Stimulated activated CD4-positive, alpha-beta T cell treated with anti-CD3 and anti-CD28 coated beads, TNF-alpha, amount 100 ng/mL, for 1 hour (primary cell): ENCODE measurements at places on chromosomes 16 and 17.
A peak's percentile ranks its signal among the peaks of the same experiment; 100 is the strongest.

- no peak for DNase-seq
These were observed 6.9 kb upstream of the KRT19 start for GRCh38 chr17:41534899-41535546.

DNA sequence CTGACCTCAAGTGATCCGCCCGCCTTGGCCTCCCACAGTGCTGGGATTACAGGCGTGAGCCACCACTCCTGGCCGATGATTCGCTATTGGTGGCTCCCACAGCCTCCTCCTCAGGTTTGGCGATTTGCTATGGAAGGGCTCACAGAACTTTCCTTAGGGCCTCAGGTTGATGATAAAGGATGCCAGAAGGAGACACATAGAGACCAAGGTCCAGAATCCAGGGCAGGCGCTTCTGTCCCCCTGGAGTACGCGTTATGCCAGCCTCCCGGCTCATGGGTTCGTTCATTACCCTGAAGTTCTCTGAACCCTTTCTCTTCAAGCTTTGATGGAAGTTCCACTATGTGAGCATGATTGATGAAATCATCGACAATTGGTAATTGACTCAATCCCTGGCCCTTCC lies 19.9 kb downstream of the LGALS3BP start:
- no peak for DNase-seq

- DNase-seq, result no peak
These were observed 29.0 kb downstream of the MARCHF10 start for GRCh38 chr17:62778990-62779681.

DNA sequence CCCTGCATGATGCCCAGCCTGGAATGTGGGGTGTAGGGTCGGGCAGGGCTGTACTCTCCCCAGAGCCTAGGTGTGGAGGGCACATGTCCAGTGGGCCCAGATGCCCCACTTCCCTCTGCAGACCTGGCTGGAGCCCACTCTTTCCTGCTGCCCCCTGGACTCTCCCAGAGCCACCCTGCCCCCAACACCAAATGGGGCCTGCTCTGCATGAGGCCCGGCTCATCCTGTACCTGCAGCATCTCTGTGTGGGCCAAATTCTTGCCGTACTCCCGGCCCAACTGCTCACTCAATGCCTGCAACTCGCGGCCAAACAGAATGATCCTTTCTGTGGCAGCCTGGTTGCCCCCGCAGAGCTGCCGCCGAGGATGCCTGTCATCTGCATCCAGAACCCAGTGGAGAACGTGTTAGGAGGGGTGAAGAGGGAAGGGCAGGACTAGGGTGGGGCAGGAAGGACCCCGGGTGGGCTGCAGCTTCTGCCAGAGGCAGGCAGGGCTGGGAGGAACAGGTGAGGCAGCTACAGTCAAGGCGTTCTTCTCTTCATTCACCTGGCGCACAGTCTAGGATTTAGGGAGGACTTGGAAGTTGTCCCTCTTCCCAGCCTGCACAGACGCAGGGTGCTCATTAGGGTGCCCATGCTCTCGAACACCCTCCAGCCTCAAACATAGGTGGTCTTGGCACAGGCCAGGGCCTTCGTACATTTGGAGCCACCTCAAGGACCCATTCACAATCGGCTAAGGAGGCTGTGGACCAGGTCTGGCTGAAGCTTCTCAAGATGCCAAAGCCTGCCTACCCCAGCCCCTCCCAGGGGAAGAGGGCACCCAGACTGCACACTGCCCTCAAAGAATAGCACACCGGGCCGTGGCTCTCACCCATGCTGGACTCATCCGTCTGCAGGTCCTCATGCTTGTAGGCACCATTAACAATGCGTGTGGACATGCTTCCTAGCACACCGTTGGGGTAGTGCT lies 8.7 kb upstream of the GFOD2 start:
- no peak for DNase-seq

- DNase-seq, result no peak
These were observed 299.5 kb downstream of the IRF8 start for GRCh38 chr16:86198206-86199118.

GRCh38 chr17:71792966-71793365 lies 327.9 kb upstream of the SOX9 start:
- no peak for DNase-seq

- no peak for DNase-seq
These were observed 39.2 kb downstream of the GPATCH8 start for GRCh38 chr17:44464037-44464436.

- DNase-seq, result no peak
These were observed 263.1 kb upstream of the TNRC6C start for GRCh38 chr17:77695386-77695785.

GRCh38 chr16:64440005-64440404 lies 681.9 kb downstream of the CDH11 start:
- DNase-seq, result no peak

DNA sequence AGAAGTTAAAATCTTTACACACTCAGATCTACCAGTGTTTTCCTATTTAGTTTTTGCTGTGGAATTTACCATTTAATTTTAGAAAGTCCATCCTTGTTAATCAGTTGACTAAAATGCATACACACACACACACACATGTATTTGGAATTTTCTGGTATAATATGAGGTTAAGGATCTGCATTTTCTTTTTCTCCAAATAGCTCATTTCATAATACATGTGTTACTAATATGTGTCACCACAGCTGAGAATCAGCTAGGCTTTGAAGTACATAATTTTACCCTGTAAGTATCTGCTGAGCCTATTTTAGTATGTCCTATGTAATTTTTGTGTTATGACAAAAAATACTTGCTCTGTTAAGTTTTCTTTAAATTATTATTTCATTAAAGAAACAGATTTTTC lies 143.2 kb downstream of the PHKB start:
- no peak for DNase-seq

GRCh38 chr16:3841729-3842508 lies 38.6 kb downstream of the CREBBP start:
- no peak for DNase-seq

GRCh38 chr17:17963694-17964436 lies 8.3 kb downstream of the TOM1L2 start:
- no peak for DNase-seq

GRCh38 chr17:10077561-10078299 lies 120.7 kb downstream of the GAS7 start:
- DNase-seq, result no peak

- no peak for DNase-seq
These were observed 269.5 kb upstream of the ZFHX3 start for GRCh38 chr16:73317321-73317857.

GRCh38 chr16:4714996-4715395 lies 19.1 kb downstream of the ANKS3 start:
- no peak for DNase-seq

DNA sequence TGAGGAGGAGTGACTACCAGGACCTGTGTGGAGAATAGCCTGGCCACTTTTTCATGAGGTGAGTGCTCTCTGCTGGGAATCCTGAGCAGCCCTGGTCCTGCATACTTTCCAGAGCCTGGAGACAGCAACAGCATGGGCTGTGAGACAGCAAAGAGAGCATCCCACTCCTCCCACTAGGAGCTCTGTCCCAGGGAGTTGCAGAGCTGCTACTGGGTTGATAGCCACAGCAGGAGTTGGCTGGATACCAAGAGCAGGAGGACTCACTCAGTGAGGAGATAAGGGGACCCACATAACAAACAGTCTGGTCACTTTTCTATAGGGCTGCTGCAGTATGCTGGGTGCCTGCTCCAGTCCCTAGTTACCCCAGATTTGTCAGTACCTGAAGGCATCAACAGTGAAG lies 439.3 kb upstream of the CDH8 start:
- no peak for DNase-seq

DNA sequence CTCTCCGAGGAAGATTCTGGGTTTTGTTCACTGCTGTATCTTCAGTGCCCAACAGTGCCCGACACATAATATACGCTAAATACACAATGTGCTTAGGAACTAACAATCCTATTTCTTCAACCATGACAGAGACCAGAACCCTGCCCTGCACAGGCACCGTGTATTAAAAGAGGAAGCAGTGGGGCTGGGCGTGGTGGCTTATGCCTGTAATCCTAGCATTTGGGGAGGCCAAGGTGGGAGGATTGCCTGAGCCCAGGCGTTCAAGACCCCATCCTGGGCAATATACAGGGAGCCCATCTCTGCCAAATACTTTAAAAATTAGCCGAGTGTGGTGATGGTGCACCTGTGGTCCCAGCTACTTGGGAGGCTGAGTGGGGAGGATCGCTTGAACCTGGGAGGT lies 19.3 kb downstream of the ARL2BP start:
- DNase-seq, result no peak

DNA sequence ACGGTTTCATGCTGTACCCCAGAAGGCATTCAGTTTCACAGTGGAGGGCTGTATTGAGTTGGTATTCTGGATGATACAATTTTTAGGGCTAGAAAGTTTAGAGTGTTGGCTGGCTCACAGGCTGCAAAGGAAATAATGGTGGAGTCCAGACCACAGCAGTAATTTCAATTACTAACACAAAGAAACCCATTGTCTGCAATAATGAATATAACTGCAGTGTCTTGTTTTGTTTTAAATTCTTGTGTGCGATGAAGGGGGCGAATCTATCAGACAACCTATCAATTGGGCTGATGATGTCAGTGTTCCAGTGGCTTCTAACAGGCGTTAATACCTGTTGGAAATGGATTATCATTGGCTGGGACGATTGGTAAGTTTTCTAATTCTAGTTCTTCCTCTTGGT lies 1.5 kb downstream of the SP2 start:
- no peak for DNase-seq

- DNase-seq, result no peak
These were observed 65.4 kb downstream of the MRC2 start for GRCh38 chr17:62692721-62693431.

DNA sequence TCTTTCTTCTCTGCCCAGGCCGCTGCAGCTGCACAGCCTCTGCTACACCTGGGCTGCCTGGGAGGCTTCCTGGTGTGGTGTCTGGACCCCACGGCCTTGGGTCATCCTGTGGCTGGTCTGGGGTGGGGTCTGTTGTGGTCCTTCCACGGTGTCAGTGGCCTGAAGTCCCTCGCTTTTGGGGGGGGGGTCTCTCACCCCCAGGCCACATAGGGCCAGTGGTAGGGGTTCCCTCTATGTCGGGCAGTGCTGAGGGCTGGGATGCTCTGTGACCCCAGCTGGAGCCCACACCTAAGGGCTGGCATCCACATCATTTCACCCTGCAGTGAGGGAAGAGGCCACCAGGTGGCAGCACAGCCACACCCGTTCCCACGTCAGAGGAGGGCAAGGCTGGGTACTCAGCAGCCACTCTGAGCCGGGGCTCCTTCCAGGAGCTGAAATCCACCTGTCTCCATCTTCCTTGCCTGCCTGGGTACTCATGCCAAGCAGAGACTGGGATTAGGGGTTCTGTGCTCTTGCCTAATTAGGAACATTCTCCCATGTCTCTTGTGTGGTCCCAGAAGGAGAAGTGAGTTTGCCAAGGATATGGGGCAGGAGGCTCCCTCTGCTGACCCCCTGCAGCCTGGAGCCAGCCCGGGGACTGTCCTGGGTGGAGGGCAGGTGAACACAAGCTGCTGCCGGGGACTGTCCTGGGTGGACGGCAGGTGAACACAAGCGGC lies 13.0 kb downstream of the ENGASE start:
- DNase-seq, result peak; percentile 74

- DNase-seq, result no peak
These were observed 712 bp downstream of the TMEM256 start for GRCh38 chr17:7403043-7403726.

DNA sequence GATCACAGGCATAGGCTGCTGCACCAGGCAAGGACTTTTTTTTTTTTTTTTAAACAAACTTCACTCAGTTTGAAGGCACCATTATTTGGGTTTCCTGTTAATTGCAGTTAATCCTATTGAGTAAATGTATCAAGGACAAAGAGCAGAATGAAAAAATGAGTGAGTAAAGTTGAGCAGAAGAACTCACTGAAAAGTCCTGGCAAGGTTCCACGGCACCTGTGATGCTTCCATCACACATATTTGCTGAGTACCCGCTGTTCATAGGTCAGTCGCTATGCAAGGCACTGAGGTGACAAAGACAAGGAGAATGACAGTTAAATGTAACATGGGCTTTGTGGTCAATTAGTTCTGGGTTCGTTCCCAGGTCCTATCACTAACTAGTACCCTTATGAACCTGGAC lies 670.0 kb downstream of the MAF start:
- DNase-seq, result no peak

DNA sequence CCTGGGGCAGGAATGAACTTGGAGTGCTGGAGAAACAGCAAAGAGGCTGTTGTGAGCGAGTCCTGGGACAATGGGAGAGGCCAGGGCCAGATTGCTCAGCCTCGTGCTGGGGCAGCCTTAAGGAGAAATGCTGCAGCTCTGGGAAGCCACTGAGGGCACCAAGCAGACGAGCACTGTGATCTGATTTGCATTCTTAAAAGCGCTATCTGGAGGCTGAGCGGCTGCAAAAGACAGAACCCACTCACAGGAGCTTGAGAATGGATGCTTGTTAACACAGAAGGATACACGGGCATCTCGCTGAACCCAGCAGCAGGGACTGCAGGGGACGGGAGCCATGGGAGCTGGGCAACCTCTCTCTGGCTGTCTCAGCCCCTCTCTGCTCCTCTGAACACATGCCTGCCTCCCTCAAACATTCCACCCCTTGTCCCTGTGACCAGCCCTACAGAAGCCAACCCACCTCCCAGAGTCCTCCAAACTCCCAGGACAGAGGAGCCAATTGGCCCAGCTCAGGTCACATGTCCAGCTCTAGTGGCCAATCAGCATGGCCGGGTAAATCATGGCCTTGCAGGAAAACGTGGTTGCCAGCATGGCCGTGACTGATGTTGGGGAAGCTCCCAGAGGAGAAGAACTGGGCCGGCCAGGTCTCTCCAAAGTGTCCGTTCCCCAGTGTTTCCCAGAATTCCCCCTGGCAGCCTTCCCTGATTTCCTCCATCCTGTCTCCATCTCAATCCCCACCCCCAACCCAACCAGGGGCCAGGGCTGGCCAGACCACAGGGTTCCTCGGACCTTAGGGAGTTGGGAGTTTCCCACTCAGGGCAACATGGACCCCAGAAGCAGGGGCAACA lies 60.3 kb downstream of the GSG1L start:
- DNase-seq, result no peak

DNA sequence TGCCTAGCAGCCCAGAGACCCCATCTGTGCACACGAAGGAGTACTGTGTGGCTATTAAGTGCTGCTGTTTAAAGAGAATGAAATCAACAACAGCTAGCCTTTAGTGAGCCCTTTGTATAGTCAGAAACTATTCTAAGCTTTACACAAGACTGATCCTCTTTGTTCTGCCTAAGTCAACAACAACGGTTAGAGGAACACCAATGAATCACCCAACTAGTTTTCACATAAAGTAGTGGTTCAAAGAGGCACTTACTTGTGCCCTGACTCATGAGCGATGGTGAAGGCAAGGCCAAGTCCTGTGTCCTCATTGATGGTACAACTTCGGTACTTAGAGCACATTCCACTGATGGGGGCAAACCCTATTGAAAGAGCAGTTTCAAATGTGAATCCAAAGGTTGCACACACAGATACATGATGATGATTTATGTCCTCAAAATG lies 75.8 kb downstream of the ADAMTS18 start:
- DNase-seq, result no peak

DNA sequence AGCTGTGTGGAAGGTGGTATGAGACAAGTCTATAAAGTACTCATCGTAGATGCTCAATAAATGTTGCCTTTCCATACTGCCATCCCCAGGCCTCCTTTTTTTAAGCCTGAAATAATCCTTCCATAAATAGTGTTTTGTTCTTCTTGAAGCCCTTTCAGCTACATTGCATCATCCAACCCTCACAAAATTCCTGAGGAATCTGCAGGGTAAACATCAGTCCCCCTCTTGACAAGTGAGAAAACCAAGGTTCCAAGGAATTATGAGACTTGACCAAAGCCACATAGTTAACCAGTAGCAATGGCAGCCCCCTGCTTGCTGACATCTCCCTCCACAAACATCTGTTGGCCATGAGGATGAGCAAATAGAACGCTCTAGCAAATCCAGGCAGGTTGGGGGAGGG lies 89.7 kb upstream of the CCL1 start:
- no peak for DNase-seq

- no peak for DNase-seq
These were observed 35.1 kb downstream of the TMEM238L start for GRCh38 chr17:10768750-10769251.
